Cortex of kidney (tissue), 1 donor: ENCODE measurements at places on chromosomes 1 and 21.

GRCh38 chr21:27047283-27047657 lies 80.4 kb upstream of the ADAMTS5 start:
- no peak for DNase-seq

DNA sequence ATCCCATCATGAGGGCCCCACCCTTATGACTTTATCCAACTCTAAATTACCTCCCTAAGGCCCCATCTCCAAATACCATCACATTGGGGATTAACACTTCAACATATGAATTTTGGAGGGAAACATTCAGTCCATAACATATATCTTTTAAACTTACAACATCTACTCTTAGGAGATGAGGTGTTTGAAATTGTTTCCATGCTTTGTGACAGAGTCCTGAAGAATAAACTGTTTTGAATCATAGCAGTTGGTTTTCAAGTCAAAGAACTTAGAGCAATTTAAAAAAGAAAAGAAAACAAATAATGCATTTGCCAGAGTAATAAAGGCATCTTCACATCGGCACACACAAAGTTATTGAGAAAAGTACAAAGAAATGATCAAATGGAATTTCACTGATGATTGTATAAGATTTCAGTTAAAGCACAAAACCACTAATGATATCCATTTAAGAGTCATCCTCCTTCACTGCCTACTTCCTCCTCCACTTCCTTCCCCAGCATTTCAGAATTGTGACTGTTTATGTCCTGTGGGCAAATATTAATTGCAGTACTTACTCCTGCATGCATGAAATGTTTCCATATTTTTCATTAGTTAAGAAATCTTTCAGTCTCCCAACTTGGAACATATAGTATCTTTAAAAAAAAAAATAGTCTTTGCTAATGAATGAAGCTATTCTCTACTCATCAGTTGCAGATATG lies 202.0 kb downstream of the LRRC40 start:
- no peak for DNase-seq

DNA sequence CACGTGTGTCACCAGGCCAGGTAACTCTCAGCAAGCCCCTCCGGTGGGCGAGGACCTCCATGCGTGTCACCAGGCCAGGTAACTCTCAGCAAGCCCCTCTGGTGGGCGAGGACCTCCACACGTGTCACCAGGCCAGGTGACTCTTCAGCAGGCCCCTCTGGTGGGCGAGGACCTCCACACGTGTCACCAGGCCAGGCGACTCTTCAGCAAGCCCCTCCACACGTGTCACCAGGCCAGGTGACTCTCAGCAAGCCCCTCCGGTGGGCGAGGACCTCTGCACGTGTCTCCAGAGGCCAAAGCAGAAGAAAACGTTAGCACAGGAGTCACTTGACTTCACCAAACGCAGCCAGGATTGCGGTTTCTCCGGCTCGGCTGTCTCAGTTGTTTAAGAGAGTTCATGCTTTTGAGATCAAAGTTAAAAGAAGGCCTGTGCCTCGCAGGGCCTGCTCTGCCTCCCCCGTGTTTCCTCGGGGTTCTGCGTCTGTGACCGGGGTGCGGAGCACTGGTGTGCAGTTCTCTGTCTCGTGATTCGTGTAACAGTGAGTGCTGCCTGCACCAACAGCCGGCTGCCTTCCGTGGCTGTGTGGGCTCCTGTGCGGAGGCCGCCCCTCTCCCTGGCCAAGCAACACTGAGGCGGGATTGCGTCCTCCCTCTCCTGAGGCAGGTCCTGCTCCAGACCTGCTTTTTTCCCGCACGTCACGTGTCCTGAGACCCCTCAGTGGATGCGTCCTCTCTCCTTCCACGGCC lies 56.6 kb downstream of the PRKCZ start:
- DNase-seq, result no peak

GRCh38 chr21:36504067-36505058 lies 24.4 kb upstream of the CLDN14 start:
- no peak for DNase-seq

- DNase-seq, result no peak
Measured at GRCh38 chr1:239647964-239648632, 261.7 kb downstream of the CHRM3 start.

GRCh38 chr1:94636624-94637023 lies 95.1 kb upstream of the F3 start:
- no peak for DNase-seq

DNA sequence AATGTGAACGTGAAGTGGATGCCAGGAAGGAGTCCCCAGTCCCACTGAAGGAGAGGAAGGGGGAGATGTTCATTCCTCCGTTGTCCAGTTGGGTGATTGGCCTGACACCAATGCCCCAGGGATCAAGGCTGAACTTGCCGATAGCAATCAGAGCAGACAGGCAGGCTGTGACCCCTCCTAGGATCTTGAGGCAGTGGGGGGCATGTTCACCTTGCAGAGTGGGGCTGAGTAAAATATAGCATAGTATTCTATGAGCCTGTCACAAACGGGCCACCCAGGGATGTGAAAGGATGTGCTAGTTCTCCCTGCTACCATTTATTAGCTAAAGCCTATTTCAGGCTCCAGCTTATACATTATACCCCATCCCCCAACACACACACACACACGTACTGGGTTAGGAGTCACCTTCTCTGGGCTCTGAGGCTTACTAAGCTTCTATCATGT lies 80.7 kb upstream of the CD34 start:
- DNase-seq, result no peak

DNA sequence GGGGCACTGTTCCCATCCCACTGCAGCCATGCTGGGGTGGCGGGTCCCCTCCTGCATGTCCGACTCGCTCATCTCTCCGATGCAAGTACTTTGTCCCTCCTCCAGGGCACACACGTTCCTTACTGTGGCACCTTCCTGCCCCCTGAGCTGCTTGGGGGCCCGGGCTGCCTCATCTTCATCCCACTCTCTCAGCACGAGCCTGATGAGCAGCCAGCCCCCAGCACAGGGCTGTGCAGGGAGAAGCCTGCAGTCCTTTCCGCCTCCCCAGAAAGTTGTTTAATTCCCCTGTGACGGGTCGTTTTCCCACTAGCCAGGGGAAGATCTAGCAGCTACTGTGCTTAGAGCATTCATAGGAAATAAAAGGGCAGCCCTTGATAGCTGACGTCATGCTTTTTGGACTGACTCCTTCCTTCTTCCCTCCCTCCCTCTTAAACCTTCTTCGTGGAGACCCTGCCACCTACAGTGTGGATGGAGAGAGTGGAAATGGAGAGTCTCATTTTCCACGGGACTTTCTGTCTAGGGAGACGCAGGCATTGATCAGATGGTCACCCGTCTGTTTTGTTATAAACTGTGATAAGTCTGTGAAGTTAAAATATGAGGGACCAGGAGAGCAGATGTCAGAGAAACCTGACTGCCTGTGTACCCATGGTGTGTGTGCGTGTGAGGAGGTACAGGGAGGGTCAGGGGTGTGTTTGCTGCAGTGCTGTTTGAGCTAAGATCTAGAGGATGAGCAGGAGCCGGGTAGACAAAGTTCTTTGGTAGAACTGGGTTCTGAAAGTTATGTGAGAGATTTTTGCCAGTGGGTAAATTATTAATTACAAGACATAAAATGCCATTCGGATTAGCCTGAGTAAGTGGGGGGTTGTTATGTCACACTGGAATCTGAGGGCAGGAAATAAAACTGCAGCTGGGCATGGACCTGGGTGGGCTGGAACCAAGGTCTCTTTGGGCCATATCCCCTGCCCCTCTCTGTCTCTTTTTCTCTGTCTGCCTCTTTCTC lies 34.3 kb downstream of the GPR137B start:
- no peak for DNase-seq
